ENCODE measurements at places on chromosomes 1 and 21.
A peak's percentile ranks its signal among the peaks of the same experiment; 100 is the strongest.

GRCh38 chr1:32706491-32706890 is 3.9 kb upstream of the SYNC start:
- no peak for DNase-seq

GRCh38 chr21:24935991-24936390 is 671.3 kb downstream of the MRPL39 start:
- DNase-seq = no peak

DNA sequence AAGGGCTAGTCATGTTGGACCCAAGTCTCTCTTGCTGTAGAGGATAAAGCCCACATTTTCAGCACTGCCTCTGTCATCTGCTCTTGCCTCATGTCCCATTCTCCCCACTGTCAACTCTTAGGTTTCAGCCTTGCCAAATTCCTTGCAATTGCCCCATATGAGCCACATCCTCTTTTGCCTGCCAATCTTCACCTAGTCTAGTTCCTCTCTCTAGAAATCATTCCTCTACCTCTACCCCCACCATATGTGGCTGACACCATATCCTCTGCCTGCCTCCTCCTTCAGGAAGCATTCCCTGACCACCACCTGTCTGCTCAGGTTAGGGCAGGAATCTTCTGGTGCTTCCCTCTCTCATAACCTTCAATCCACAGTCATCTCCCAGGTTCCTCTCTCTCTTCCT is 38.2 kb downstream of the SLC9A1 start:
- no peak for DNase-seq

DNA sequence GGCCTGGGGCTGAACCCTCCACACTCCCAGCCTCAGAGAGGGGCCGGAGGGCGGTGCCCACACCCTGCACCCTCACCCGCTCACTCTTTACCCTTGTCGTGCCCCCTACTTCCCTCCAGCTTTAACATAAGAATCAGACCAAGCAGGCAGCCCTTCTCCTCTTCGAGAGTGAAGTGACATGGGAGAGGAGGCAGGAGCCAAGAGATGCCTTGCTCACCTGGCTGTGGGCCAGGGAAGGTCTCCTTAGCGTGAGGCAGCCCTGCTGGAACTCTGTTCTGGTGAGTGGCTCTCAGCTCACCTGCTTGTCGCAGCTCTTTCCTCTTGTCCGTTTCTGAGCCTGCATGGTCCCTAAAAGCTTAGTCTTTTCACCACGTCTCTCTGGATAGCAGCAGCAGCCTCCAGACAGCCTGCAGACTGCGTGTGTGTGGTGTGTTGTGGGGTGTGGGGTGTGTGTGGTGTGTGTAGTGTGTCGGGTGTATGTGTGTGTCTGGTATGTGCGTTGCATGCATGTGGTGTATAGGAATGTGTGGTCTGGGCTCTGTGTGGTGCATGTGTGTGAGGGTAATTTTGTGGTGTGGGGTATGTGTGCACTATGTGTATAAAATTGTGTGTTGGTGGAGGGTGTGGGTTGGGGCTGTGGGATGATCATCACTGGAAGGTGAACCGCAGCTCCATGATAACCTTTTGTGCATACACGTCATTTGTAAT is 86.7 kb downstream of the CCDC185 start:
- DNase-seq = no peak

- no peak for DNase-seq
These were observed 25.2 kb upstream of the ACTL8 start for GRCh38 chr1:17729909-17730308.

DNA sequence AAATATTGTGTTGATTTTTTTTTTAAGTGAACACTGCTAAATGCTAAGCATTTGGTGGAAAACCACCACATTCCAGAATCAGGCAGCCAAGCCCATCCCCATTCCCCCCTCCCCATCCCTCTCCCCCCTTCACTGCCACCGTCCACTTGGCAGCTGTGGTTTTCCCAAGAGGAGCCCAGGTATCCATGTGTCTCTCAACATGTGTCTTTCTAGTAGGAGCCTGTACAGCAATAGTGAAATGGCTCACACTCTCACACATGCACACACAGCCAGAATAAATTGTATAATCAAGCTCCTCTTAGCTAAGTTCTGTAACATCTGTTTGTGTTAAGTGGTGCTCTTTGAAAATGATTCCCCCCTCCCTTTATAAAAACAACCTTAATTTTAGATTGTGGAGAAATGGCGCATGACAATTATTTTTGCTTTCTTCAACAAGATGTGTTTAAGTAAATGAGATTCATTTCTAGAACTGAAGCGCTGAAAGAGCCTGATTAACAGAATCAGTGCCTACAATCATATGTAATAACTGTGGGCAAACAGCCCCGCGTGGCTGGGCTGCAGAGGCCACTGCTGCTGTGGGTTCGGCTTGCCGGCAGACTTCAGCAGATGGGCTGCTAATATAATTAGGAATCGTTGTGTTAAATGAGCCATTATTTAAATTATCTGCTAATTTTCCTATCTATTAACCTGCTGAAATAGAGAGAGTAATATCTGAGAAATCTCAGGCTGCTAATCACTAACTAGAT is 43.3 kb downstream of the BACE2 start:
- no peak for DNase-seq

DNA sequence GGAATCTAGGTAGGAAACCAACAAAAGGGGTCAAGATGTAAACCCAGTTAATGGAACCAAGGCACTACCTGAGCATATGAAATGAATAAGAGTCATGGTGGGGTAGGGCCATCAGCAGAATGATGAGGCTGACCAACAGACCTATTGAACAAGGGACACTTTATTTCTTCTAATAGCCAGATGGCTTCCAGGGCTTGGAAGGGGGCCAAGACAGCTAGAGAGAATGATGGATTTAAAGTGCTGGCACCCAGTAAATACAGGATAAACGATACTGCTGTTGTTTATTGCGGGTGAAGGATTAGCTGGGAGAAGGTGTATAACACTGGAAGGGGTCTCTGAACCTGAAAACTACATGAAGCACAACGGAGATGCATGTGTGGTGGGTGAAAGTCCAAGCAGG is 15.6 kb downstream of the DDAH1 start:
- DNase-seq = no peak

DNA sequence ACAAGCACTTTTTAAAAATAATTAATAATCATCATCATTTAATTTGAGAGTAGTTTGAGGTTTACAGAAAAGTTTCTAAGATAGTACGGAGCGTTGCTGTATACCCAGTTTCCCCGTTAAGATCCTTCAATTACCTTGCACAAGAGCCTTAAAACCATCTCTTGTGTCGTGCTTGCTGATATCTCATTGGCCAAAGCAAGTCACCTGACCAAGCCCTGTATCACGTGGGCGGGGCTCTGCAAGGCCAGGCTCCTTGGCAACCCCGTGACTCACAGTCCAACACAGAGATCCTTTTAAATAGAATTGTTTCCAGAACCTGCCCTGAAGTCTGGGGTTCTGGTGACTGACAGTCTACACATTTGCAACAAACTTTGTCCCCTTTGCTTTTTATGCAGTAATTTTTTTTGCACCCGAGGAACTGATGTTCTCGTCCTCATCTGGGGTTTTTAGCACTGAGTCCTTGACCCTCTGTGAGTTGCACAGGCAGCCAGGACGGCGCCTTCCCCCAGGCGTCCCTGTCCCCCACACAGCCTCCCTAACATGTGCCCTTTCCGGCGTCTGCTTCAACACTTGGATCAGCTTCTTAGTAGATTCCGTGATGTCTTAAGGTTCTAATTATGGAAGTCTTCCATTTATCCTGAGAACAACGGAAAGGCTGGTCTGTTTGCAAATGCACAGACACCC is 183.3 kb upstream of the TMEM51 start:
- DNase-seq = peak; percentile 22

All from NT2/D1 (cell line).